ENCODE measurements at places on chromosomes 7 and 10. TPM values are rescaled to one million over a fixed set of nuclear protein-coding genes. Genes with fewer than 3 reads are reported as not detected.

DNA sequence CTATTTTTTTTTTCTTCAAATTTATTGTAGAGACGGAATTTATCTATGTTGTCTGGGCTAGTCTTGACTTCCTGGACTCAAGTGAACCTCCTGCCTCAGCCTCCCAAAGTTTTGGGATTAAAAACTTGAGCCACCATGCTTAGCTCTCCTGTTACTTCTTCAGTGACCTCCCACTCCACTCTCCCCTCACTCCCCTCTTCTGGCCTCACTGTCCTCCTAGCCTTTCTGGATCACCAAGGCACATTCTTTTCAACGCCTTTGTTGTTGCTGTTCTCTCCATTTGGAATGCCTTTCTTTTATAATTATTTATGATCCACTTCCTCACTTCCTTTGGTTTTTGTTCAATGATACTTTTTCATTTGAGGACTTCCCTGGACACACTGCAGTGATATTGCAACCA, 17.9 kb downstream of the PTPRZ1 start:
- no peak for DNase-seq

- DNase-seq, result no peak
Measured at GRCh38 chr7:36985866-36986400, 261.6 kb upstream of the AOAH start.

- no peak for DNase-seq
Measured at GRCh38 chr10:95513941-95514392, 47.2 kb downstream of the SORBS1 start.

- peak; percentile 99 for DNase-seq
Measured at GRCh38 chr7:129829737-129830631, 122.8 kb downstream of the UBE2H start.

DNA sequence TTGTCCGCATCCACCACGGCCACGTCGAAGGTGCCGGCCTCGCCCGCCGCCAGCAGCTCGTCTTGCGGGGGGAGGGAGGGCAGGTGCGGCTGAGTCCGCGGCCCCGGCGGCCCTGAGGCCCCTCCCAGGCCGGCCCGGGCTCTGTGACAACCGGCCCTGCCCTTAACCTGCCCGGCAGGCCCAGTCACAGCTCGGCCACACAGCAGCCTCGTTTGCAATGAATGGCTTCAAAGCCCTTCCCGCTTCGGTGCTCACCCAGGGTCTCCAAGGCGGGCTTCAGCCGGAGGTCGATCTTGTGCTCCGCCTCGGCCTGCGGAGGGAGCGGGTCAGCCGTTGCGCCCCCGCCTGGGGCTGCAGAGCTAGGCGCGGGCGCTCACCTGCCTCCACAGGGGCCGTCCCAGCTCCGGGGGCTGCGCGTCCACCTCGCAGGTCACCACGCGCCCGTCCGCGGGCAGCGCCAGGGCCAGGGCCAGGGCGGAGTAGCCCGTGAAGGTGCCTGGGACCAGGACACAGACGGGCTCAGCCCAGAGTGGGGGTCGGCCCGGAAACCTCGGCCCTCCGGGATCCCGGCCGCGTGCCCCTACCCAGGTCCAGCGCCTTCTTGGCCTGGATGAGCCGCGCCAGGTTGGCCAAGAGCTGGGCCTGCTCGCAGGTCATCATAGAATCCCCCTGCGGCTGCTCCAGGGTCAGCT, 928 bp downstream of the COMTD1 start:
- peak; percentile 36 for DNase-seq

DNA sequence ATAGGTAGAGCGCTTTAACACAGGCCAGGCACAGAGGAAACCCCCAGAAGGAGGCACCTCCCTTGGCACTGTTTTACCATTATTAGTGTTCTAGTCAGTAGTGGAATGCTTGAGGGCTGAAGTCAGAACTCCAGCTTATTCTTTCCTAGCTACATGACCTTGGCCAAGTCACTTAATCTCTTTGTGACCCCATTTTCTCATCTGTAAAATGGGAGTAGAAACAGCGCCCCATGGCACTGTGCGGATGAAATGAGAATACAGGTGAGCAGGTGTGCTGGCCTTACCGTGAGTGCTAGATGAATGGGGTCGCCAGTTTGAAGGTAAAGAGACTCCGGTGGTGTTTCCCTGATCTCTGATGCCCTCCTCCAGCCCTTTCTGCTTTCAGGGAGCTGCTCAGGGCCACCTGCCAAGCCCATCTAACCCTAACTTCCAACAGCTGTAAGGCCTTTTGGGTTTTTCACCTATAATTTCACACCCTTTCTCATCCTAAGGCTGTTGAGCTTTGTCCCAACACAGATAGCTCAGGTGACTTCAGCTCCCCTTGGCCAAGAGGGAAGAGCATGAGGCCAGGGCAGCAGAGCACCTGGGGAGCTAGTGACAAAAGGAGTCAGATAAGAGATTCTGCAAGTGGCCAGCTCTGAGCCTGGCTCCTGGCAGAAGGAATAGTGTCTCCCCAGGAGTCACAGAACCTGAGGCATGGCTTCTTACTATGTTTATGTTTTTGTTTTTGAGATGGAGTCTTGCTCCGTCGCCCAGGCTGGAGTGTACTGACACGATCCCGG, 76.8 kb downstream of the SH3PXD2A start:
- no peak for DNase-seq

- DNase-seq, result no peak
Measured at GRCh38 chr7:21500117-21500832, 42.6 kb upstream of the DNAH11 start.

GRCh38 chr10:15043674-15044073, at the start of gene OLAH:
Gene OLAH (plus strand): TSS chr10:15043943. CDS start chr10:15047289, 3,346 bp downstream.
- DNase-seq, result no peak

GRCh38 chr7:80644054-80644453, 5.6 kb downstream of the CD36 start:
- DNase-seq, result no peak

DNA sequence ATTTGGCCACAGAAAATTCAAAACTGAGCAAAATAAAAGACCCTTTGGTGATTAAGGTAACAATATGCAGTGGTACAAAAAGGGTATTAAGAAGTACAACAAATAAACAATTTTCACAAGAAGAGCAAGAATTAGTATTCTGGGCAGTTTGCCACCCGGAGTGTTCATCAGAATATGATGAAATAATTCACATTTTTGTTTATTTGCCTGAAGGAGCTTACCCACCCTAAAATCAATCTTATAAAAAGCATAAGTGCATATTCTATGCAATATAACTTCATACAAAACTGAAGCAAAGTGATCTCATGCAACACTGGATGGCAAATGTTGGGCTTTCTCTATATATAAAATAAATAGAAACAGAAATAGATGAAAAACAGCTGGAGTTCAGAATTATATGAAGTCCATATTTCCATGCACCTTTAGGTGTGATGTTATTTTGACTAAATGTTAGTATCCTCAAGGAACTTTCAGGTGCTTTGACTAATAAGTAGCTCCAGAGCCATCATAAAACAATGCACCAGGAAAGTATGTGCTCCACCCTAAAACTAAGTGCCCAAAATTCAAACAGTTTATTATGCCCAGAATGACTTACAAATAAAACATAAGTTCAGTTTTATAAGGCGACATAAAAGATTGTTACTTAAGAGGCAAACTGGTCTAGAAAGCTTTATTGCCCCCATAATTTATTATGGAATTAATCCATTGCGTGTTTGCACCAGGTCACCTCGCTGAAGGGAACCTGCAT, 474.3 kb downstream of the SEMA3D start:
- no peak for DNase-seq

GRCh38 chr10:123262456-123262855, 108.3 kb downstream of the BUB3 start:
- peak; percentile 76 for DNase-seq

DNA sequence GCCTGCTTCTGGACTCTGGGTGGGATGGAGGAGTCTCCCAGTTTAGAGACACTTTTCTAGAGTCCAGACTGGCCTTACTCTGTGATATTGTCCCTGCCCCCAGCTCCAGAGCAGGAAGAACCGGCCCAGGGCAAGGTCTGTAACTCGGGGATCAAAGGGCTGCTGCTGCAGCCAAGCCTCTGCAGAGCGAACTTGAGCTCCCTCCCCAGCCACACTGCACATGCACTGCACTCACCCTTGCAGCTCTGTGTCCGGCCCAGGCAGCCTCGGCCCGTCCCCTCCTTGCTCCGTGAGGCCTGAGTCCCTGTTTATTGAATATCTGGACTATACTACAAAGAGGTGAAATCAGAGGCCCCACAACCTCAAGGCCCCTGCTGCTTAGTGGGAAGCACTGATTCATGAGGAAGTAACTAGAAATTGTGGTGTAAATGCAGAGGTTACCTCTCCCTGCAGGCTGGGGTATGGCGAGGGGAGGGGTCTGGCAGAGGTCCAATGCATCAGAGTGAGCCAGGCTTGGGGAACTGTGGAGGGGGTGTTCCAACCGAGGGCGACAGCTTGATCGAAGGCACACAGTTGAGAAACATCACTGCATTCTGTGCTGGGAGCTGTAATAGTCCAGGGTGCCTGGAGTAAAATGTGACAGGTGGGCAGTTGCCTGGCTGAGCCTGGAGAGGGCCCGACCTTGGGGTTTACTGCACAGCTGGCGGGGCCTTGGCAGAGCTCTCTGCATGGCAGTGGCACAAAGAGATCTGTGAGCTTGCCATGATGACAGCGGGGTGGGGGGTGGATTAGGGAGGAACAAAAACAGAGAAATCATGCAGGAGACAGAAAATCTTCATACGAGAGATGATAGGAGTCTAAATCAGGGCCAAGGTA, 49.1 kb downstream of the AOC1 start:
- DNase-seq, result peak; percentile 61

DNA sequence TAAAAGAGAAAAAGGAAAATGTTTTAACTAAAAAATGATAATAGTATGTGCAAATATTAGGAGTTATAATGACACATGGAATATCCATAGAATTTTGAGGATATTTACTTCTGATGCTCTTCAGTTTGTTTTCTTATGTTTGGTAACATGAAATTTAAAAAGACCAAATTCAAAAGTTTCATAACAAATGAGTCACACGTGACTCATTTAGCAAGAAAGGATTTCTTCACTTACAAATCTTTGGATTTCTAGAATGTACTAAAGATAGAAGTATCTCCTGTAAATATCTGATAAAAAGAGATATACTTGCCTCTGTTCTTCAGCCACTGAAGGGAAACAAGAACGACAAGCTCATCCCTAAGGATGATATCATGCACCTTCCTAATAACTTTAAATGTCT, 774.5 kb upstream of the LRRTM3 start:
- no peak for DNase-seq

GTF2I gene
- 161 TPM for total RNA-seq

PCGF6 gene
- total RNA-seq, result 28.9 TPM

HTR5A gene
- total RNA-seq, result not detected

PLXNA4 gene
- total RNA-seq, result 11.2 TPM

TRIM50 gene
- total RNA-seq, result not detected

SUGCT gene
- total RNA-seq, result 4.8 TPM

Measured in SJCRH30 (cell line).